ENCODE measurements at places on chromosomes 5 and 9.

DNA sequence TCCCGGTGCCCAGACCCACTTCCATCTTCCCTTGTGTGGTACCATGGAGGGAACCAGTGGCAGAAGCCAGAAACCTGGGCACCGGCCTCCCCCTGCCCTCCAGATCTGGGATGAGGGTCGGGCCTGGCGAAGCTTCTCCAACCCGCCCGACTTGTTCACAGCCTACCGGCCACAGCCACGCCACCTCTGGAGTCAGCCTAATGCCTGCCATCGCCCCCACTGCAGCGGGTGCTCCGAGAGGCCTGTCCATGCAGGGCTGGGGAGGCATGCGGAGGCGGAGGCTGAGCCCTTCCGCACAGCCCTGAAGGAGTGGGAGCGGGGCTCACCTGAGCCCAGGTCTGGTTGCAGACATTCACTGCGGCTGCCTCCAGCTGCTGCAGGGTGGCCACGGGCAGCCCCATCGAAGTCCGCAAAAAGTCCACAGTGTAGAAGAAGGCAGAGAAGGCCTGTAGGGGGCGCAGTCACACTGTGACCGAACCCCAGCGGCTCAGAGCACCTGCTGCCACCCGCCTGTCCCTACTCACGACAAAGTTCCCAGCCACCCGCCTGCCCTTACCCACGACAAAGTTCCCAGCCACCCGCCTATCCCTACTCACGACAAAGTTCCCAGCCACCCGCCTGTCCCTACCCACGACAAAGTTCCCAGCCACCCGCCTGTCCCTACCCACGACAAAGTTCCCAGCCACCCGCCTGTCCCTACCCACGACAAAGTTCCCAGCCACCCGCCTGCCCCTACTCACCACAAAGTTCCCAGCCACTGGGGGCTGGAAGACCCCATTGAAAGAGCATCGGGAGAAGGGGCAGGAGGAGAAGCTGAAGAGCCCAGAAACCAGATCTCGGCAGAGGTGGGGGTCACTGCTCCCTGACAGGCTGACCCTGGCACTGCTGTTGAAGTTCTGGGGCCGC is 3.8 kb upstream of the NPDC1 start:
- peak; percentile 78 for DNase-seq

GRCh38 chr9:3916984-3917383 is 382.9 kb downstream of the GLIS3 start:
- peak; percentile 49 for DNase-seq

DNA sequence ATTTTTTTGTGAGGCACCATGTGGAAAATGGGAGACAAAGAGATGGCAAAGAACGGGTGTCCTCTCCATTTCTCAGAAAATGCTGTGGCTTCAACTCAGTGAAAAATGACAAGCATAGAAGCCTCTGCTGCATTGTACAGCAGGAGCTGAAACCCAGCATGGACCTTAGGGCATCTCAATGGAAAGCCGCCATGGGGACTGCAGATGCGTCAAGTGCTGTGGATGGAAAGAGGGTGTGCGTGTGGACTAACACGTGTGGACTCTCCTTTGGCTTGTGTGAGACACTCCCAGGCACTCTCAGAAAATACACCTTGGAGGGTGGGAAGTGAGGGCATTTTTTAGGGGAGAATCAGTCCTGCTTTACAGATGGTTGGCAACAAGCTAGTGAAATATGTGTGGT is 2.2 kb upstream of the GLRX start:
- DNase-seq: no peak

- no peak for DNase-seq
Observed at GRCh38 chr5:136108180-136108611, 24.4 kb upstream of the SMAD5 start.

DNA sequence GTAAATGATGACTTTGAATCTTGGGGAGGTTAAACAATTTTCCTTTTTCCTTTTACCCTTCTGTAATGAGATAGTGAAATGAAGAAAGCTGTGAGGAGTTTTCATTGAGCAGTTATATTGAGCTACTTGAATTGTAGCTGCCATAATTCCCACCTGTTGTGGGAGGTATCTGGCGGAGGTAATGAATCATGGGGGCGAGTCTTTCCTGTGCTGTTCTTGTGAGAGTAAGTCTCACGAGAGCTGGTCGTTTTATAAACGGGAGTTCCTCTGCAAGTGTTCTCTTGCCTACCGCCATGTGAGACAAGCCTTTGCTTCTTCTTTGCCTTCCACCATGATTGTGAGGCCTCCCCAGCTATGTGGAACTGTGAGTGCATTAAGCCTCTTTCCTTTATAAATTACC is 258.4 kb downstream of the FER start:
- DNase-seq: no peak

- DNase-seq: no peak
Observed at GRCh38 chr5:31995006-31995405, 179.1 kb downstream of the GOLPH3 start.
